GM10248 (cell line): ENCODE measurements at places on chromosomes 4 and X.
A peak's percentile ranks its signal among the peaks of the same experiment; 100 is the strongest.

- DNase-seq = no peak
Measured at GRCh38 chrX:45807572-45808425, 607.1 kb upstream of the DIPK2B start.

GRCh38 chrX:48278958-48279357, 23.8 kb downstream of the SSX1 start:
- DNase-seq = no peak

- DNase-seq = no peak
Measured at GRCh38 chr4:140044337-140044902, 109.6 kb downstream of the MAML3 start.

DNA sequence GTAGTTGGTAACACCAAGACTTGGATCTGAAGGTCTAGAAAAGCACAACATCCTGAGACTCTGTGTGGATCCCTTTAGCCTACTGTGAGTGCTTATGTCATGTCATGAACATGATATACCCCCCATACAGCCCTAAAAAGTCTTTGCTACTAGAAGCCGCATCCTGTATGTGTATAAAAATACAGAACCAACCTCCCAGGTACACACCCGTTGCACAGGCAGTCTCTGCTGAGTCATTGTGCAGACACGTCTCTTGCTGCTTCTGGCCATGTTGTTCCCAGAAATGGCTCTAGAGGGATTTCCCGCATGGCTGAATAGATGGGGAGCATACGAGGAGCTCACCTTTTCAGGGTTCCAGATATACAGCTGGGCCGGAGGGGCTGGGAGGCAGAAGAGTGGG, 93.3 kb downstream of the MAMLD1 start:
- no peak for DNase-seq

DNA sequence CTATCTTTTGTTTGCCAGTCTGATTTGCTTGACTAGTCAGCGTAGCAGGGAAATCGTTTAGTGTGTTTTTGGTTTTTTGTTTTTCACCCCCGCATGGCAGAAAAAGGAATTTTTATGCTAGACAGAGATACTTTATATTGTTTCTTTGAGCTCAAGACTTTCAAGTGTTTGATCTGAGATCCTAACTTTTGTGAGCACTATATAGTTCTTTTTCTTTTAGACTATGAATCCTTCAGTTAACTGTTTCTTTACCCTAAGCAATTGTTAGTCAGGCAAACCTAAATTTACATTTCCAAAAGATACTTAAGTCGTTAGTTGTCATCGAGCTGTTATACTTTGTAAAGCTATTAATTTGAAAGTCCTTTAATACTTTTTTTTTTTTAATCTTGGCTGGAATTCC, 73.3 kb downstream of the RAP1GDS1 start:
- no peak for DNase-seq

GRCh38 chr4:3436798-3437581, 4.8 kb upstream of the HGFAC start:
- no peak for DNase-seq

DNA sequence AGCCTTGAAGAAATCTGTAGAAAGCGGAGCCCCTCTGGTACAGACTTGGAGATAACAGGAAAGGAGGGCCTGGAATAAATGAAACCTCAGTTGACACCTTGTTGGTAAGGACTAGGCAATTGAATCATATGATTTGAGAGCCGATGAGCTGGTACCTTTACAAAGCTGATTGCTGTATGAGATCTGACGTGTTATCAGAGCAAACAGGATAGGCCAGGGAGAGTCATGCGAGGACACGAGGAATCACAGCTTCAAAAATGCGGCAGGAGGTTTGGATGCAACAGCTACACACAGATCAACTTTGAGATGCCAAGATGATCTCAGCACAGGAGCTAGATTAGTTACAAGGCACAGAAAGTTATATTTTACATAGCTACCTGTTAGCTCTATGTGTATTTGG, 7.4 kb upstream of the SLC10A4 start:
- DNase-seq = no peak

DNA sequence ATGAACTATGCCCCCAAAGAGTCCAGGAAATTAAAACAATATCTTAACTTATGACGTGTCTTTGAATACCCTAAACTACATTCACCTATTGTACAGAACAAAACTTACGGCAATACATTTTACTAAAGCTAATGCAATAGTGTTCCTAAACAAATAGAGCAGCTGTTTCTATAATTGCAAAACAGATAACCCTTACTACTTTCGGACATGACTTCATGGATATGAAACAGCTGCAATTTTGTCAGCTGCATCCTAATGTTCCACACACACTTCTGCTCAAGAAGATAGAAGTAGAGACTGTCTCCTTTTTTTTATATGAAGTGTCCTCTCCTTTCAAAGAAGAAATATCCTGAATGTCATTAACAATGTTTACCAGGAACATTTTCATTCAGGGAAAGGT, 174.9 kb downstream of the ACTRT1 start:
- DNase-seq = no peak

DNA sequence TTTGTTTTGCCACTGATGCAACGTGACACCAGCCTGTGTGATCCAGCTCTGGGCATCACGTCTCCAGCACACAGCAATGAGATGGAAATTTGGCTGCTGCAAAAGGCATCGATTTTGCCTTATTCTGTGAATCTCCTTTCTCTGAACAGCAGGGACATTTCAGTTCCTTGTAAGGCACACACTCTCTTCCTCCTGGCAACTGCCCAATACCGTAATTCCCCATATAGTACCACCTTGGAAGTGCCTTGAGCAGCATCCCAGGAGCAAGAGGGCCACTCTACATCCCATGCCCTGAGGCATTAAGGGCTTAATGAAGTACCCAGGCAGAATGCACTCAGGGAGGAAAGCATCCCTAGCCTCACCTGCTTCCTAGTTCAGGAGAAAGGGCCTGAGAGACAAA, 10.5 kb upstream of the MAMLD1 start:
- DNase-seq = no peak

DNA sequence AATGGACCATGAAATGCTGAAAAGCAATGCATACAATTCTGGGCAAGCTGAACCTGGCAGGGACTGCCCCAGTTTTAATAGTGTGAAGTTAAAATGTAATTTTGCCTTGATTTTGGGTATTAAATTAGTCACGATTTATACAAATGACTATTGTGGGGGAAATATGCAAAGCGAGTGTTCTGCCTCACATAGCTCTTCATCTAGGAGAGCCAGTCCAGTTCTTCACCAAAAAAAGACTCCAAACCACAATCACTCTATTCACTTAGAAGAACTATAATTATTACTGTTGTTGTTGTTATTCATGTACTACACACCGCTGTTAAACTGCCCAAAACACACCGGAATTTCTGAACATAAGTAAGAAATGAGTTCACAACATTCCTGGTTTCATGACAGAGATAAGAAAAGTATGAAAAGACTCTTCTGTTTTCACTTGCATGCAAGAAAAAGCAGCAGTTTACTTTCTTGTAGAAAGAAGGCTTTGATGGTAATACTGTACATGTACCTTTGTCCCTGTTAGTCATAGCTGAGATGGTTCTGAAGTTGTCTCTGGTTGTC, 101.9 kb downstream of the QRFPR start:
- peak; percentile 39 for DNase-seq

- DNase-seq = no peak
Measured at GRCh38 chr4:102338405-102338804, 6.9 kb downstream of the SLC39A8 start.

DNA sequence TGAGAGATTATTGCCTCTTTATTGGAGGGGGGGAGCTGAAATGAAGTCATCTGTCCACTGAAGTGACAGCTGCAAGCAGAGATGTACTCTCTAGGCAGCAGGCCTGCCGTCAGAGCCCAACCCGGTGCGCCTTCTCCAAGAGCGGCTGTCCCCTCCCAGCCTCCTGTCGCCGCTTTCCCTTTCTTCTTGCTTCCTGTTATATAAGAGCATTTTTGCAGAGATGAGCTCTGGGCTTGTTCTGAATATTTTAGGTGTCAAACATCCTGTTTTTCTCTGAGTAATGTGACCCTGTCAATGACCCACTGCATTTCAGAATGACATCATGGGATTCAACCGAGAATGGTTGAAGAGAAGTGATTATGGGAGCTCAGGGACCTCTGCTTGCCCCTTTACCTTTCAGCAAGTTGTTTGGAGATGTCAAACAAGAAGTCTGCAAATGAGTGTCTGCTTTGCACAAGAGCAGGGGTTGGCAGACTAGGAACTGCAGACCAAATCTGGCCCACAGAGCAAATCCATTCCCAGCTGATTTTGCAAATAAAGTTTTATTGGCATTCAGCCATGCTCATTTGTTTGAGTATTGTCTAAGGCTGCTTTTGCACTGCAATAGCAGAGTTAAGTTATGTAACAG, 79.9 kb downstream of the SLC9A6 start:
- no peak for DNase-seq

- no peak for DNase-seq
Measured at GRCh38 chrX:71954458-71954857, 43.8 kb downstream of the NHSL2 start.

DNA sequence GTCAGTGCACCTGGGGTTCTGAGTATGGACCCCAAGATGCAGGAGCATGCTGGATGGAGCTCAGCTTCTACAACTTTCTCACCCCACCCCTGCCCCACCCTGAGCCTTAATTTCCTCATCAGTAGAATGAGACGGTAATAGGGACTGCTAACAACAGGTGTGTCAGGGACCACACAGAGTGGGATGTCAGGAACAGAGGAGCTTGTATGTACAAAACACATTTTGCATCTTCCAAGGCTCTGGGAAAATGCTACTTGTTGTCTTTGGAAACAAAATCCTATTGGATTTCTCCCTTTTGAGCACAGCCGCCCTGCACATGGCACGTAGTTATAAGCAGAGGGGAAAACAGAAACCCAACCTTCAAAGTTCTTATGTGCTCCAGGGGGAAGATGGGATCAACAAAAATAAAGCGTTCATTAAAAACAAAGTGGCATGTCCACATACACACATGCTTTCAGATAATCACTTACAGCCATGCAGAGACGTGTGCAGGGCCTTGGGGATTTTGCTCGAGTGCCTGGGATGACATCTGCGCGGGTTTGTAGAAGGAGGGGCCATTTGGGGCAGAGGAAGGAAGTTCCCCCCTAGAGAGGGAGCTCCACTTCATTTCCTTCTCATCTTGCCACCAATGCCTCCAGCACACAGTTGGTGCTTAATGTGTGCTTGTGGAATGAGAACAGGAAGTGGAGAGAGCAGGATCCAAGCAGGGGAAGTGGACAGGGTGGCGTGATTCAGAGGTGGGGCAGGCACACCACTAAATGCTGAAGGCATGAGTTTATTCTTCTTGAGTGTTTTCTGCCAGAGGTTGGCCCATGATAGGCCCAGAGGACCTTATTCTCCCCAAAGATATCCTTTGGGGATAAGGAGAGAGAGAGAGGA, 138.9 kb downstream of the SMIM20 start:
- DNase-seq = no peak

DNA sequence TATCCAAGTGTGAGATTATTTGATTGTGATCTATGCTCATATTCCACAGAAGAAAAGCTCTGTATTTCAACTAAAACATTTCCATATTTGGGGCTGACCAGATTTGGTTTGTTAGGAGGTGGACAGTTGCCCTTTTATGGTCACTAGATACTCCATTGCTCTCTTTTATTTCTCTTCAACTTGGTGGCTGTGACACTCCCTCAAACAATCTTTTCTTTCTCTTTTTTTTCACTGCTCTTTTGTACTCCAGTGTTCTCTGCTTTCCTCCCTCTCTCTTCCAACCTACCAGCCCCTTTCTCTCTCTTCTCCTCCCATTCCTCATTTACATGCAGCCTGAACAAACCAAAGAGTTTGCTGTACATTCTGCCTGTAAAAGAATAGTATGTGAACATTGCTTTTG, 48.8 kb downstream of the RBPJ start:
- no peak for DNase-seq

- DNase-seq = no peak
Measured at GRCh38 chr4:77699731-77700210, 94.2 kb downstream of the CXCL13 start.

DNA sequence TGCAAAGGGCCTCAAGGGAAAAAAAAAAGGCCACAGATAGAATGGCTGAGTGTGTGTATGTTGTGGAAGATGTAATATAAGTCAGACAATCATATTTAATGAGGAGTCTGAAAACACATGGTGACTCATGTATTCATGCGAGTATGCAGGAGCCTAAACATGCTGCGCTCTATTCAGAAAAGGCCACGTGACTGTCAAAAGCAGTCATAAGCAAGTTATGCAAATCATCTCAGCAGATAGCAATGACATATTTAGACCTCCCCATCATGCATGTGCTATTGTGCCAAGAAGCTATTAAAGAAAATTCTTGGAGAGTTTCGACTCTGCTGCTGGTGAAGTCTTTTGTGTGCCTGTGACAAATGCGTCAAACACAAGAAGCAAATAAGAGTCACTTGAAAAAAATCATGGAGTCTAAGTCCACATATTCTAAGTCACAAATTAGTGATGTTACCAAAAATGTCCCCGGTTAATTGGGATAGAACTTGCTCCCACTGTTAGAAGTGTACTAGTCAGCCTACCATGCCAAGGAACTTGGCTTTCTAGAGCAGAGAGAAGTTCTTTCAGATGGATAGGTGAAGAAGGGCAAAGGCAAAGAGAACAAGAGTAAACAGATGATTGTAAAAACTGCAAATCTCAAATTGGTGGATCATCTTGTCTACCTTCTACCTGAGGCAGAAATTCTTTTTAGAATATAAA, 5.0 kb downstream of the LNX1 start:
- no peak for DNase-seq

GRCh38 chr4:177401658-177402273, 40.5 kb downstream of the AGA start:
- no peak for DNase-seq

- DNase-seq = no peak
Measured at GRCh38 chrX:153804621-153805020, 10.2 kb downstream of the SSR4 start.

DNA sequence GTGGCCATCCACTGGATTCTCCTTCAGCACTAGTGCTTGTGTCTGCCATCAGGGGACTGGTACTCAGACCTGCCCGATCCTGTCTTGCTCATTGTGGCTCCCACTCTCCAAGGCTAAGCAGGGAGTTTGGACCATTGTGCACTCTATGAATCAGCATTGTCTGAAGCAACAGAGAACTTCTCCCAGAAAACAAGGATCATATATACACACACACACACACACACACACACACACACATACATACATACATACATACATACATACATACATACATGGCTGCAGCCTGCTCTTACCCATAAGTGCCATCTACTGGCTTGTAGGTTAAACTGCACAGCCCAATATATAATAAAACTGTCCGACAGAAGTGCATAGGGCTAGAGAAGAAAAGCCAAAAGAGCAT, 345.3 kb upstream of the LCORL start:
- no peak for DNase-seq

GRCh38 chrX:139113708-139114107, 402.2 kb upstream of the FGF13 start:
- DNase-seq = no peak

- peak; percentile 23 for DNase-seq
Measured at GRCh38 chrX:11724122-11725017, 33.7 kb upstream of the MSL3 start.

GRCh38 chr4:14269824-14270223, 642.3 kb upstream of the BOD1L1 start:
- DNase-seq = no peak
